Activated naive CD4-positive, alpha-beta T cell treated with anti-CD3 and anti-CD28 coated beads, Interleukin-2, amount 10 ng/mL, durations not matched to agents 5 hours and 36 hours (primary cell): ENCODE measurements at places on chromosomes 12 and 14. TPM values are rescaled to one million over a fixed set of nuclear protein-coding genes. Genes with fewer than 3 reads are reported as not detected.

The MYH6 gene
- not detected for total RNA-seq

The TAS2R9 gene
- not detected for total RNA-seq

The CMA1 gene
- total RNA-seq: not detected

The HCFC2 gene
- total RNA-seq: 14.1 TPM

The SPRYD3 gene
- 25.5 TPM for total RNA-seq

The B4GALNT1 gene
- 0.33 TPM for total RNA-seq

The SLC6A15 gene
- total RNA-seq: not detected

The PLBD1 gene
- not detected for total RNA-seq

The CLEC4C gene
- not detected for total RNA-seq

The LRTM2 gene
- not detected for total RNA-seq

The RESF1 gene
- 170 TPM for total RNA-seq

The SOX5 gene
- total RNA-seq: not detected

The PRICKLE1 gene
- total RNA-seq: 0.28 TPM

The NUP107 gene
- total RNA-seq: 75.2 TPM

The KRT82 gene
- total RNA-seq: not detected

The CIROP gene
- not detected for total RNA-seq

The KRT86 gene
- total RNA-seq: 0.18 TPM

The IL23A gene
- 15.8 TPM for total RNA-seq
